Small intestine (tissue), 16 donors: ENCODE measurements at places on chromosomes 2 and 18. TPM values are rescaled to one million over a fixed set of nuclear protein-coding genes. Genes with fewer than 3 reads are reported as not detected.

DNA sequence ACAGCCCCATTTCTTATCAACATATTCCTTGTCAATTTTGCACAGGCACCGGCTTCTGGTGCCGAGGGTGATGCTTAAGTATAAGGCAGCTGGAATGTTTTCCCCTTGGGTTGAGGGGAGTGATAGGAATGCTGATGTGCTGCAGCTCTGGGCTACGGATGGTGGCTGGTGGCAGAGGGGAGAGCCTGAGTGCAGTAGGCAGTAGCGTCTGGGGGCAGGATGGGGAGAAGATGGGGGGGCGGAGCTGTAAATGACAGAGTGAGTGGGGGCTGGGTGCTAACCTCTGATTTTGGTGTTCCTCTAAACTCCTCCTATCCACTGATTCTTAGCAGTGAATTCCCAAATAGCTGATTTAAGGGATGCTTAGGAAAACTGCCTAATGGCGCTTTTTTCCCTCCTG lies 20.7 kb downstream of the TMEM178A start:
- no peak for DNase-seq

DNA sequence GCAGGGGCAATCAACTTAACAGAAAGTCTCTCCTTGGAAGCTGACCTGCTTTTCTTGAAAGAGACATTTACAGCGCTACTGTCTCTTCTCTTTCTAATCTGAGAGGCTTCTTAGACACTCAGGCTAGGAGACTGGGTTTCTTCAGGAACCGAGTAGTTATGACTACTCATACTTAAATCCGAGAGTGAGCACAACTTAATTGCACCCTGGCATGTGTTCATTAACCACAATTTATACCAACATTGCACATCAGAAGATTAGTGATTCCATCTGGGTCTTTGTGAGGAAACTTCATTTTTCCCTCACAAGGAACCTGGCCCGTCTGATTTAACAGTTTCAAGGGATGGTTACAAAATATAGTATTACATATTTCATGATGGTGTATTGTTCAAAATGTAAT lies 176.9 kb downstream of the UBE2E3 start:
- DNase-seq: no peak

GRCh38 chr2:224492531-224492930 lies 90.6 kb upstream of the FAM124B start:
- no peak for DNase-seq

DNA sequence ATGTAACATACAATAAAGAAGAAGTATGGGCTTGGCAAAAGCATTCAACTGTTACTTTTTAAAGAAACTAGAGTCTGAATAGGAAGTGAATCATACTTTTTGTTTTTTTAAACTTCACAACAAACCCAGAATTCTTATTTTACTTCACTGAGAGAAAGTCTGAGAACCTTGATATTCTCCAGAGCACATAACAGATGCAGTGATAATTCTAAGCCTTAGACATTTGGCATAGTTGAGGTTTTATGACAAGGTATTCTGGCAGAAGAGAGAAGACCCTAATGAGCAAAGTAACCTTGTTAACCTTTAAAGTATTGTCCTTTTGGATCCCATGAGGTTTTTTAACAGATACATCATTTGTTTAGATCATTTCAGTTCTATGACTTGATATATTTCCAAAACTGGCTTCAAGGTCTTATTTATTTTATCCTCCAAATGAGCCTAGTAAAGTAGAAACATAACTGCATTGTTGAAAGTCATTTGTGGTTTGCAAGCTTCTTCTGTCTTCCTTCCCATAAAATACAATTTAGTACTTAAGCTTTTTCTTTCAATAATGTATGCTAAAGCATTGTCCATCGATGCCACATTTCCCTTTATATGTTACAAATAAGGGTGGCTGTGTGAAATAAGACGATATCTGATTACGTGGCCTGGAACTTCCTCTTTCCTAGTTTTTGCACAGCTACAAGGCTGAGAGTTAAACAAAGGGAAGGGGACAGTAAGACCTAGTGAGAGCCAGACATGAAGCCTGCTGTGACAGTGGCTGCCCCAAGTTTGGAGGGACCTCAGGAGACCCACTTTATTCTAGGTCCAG lies 86.1 kb upstream of the ITPRID2 start:
- DNase-seq: no peak

- no peak for DNase-seq
Measured at GRCh38 chr18:75003764-75004690, 204.9 kb downstream of the PTGR3 start.

DNA sequence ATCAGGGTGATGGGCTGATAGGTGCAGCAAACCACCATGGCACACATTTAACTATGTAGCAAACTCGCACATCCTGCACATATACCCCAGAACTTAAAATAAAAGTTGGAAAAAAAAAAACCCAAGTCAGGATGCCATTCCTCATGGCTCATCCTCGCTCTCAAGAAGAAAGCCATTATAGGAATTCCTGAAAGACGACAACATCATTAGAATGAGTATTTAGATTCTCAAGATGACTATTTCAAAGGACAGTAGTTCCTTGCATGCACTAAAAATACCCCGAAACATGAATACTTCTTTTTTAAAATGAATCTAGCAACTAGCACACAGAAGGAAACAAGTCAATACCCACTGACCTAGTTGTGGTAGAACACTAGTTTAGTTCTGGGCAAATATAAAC lies 285.8 kb upstream of the REV1 start:
- no peak for DNase-seq

GRCh38 chr2:2222931-2223330 lies 108.1 kb downstream of the MYT1L start:
- no peak for DNase-seq

- peak; percentile 74 for DNase-seq
Measured at GRCh38 chr2:44362207-44363015, 664 bp downstream of the CAMKMT start.

DNA sequence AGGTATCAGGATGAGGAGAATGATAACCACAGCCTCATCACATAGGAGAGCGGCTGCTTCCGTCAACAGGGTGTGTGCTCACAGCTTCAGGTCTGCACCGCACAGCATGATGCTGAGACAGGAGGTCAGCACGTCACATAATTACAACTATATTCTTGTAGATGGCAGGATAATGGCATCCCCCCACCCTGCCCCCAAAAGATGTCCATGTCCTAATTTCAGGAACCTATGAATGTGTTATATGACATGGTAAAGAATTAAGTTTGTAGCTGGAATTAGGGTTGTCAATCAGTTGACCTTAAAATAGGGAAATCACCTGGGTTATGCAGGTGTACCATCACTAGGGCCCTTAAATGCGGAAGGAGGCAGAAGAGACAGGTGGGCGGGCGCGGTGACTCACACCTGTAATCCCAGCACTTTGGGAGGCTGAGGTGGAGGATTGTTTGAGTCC lies 73.9 kb downstream of the ARL4C start:
- peak; percentile 36 for DNase-seq

- peak; percentile 88 for DNase-seq
Measured at GRCh38 chr18:74251297-74252038, 40.3 kb downstream of the CYB5A start.

- no peak for DNase-seq
Measured at GRCh38 chr2:171347591-171348032, 86.2 kb downstream of the METTL8 start.

GRCh38 chr2:9800639-9800974 lies 42.7 kb upstream of the TAF1B start:
- no peak for DNase-seq

- no peak for DNase-seq
Measured at GRCh38 chr18:60040971-60041370, 141.2 kb downstream of the PMAIP1 start.

DNA sequence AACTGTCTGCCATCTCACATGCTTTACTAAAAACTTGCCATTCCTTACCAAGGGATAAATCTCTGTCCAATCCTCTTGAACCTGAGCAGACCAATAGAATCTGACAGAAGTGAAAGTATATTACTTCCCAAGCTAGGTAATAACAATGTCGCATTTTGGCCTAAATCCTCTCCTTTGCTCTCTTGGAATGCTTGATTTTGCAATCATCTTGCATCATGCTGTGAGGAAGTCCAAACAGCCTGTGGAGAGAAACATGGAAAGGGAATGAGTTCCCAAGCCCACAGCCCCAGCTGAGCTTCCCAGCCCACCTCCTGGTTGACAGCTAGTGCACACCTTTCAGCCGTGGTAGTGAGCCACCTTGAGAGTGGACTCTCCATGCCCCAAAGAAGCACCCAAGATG lies 540.6 kb downstream of the STK39 start:
- DNase-seq: no peak

GRCh38 chr18:9944805-9945204 lies 31.0 kb downstream of the VAPA start:
- no peak for DNase-seq

- peak; percentile 56 for DNase-seq
Measured at GRCh38 chr2:43482961-43483360, 112.9 kb downstream of the THADA start.

- no peak for DNase-seq
Measured at GRCh38 chr18:5413447-5413846, 117.9 kb upstream of the ZBTB14 start.

DNA sequence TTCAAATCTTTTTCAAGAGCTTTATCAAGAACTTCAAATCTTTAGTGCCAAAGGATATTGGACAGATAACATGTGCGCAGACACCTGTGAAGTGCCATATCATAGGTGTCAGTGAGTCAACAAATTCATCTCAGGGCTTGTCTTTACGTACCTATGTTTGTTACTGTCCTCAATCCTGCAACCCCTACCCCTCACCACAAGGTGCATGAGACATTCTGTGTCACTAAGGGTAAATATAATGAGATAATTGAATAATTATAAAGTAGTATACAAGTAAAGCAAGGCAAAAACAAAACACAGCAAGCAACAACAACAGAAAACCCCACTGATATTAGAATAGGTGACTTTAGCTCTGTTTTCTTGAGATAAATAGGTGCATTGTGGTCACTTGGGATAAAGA lies 1495.8 kb upstream of the TMEFF2 start:
- no peak for DNase-seq

The TWIST2 gene
- polyA plus RNA-seq: not detected

The LOXHD1 gene
- polyA plus RNA-seq: 0.12 TPM

The CDH20 gene
- 0.10 TPM for polyA plus RNA-seq

The ATOH8 gene
- 1.6 TPM for polyA plus RNA-seq

The FSHR gene
- polyA plus RNA-seq: not detected

The RND3 gene
- 36.2 TPM for polyA plus RNA-seq

The GRHL1 gene
- 0.54 TPM for polyA plus RNA-seq

The CKAP2L gene
- not detected for polyA plus RNA-seq

The UCN gene
- 8.9 TPM for polyA plus RNA-seq

The UGT1A3 gene
- polyA plus RNA-seq: 5.1 TPM

The SFT2D3 gene
- polyA plus RNA-seq: not detected

The PDE6D gene
- 13.2 TPM for polyA plus RNA-seq

The FHL2 gene
- 112 TPM for polyA plus RNA-seq

The PLB1 gene
- polyA plus RNA-seq: 0.45 TPM

The PSD4 gene
- polyA plus RNA-seq: 31.8 TPM

The NEB gene
- polyA plus RNA-seq: 0.36 TPM

The SCN3A gene
- not detected for polyA plus RNA-seq
